ENCODE measurements at places on chromosomes 2 and 18.

GRCh38 chr2:49002750-49003149 lies 151.6 kb downstream of the FSHR start:
- DNase-seq, result peak; percentile 39

- no peak for DNase-seq
Observed at GRCh38 chr18:38413193-38413592, 847.6 kb upstream of the CELF4 start.

DNA sequence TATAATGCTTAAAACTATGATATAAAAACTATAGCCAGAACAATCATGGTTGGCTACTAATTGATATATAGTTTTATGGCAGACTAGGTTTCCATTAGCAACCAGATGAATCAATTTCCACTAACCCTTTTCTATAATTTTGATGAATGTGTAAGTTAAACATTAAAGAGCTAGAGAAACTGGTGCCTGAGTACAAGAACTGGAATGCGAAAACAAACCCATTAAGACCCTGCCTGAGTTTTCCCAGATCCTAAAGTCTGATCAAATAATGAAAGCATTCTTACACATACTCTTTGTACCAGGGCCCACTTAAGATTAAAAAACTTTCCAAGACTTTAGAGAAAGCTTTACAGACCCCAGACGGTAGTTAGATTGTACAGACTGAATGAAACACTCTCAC lies 21.3 kb downstream of the MRPL19 start:
- no peak for DNase-seq

DNA sequence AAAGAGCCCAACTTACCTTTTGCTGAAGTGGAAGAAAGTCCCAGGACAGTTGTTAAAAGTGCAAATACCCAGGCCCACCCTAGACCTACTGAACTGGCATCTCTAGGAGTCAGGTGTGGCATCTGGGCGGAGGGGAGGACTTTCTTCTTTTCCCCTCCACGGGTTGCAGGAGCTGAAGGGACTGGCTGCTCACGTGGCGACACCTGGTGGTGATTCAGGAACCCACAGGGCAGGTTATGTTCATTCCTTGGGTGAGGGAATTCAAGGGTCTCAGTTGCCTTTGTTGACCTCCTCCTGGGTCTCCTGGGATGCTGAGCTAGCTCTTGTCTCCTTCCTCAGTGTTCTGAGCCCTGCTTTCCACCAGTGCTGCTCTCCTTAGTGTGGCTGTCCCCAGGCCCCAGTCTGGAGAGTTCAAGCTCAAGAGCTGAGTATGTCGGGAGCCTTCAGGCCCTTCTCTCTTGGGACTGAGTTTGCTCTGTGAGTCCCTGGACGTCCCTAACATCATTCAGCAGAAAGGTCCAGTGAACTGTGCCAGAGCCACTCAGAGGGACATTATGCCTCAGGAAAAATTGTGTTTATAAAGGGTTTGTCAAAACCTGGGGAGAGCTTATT lies 56.9 kb downstream of the DYSF start:
- no peak for DNase-seq

GRCh38 chr2:113755035-113755834 lies 1.2 kb downstream of the SLC35F5 start:
- DNase-seq, result no peak

GRCh38 chr2:71659868-71660518 lies 206.6 kb downstream of the DYSF start:
- no peak for DNase-seq

- DNase-seq, result no peak
Observed at GRCh38 chr2:102470168-102470567, 2.9 kb upstream of the SLC9A4 start.

GRCh38 chr2:197198890-197199289 lies 111.7 kb downstream of the ANKRD44 start:
- no peak for DNase-seq

Data from GM04503 (cell line).